HTR-8/SVneo (cell line): ENCODE measurements at places on chromosomes 3 and 15.
A peak's percentile ranks its signal among the peaks of the same experiment; 100 is the strongest.

DNA sequence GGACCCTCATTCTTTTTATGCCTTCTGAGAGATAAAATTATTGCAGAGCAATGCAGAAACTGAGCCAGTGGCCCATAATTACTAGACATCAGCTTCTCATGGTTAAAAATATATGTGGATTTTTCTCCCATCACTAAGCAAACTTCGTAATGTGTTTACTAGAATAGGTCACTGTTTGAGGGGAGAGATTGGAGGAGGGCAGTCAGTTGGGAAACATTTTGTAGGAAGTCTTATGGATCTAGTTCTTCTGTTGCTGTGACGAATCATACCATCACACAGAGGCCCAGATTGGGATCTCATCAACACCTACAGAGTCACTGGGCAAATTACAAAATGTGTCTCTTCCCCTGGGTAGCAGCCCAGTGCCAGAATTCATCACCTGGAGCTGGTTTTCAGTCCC, 81.4 kb downstream of the PDE8A start:
- DNase-seq, result no peak

- DNase-seq, result peak; percentile 22
These were observed at the start of gene SLCO3A1 for GRCh38 chr15:91853511-91853947. SLCO3A1 (plus strand) TSS chr15:91853708.

DNA sequence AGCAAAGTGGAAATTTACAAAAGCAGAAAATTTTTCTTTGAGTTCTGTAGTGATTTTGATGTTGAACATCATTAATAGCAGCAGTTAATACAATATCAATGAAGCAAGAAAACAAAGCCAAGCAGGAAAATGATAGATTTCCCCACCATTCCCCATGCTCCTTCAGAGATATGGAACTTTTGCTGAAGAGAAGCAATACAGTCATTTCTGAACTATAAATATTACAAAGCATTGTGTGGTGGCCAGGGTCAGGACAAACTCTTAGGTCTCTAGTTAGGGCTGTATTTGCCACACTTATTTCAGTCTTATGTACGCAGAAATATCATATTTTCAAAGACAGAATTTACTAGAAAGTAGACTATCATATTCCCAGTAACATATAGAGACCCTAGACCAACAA, 88.8 kb upstream of the P3H2 start:
- no peak for DNase-seq

DNA sequence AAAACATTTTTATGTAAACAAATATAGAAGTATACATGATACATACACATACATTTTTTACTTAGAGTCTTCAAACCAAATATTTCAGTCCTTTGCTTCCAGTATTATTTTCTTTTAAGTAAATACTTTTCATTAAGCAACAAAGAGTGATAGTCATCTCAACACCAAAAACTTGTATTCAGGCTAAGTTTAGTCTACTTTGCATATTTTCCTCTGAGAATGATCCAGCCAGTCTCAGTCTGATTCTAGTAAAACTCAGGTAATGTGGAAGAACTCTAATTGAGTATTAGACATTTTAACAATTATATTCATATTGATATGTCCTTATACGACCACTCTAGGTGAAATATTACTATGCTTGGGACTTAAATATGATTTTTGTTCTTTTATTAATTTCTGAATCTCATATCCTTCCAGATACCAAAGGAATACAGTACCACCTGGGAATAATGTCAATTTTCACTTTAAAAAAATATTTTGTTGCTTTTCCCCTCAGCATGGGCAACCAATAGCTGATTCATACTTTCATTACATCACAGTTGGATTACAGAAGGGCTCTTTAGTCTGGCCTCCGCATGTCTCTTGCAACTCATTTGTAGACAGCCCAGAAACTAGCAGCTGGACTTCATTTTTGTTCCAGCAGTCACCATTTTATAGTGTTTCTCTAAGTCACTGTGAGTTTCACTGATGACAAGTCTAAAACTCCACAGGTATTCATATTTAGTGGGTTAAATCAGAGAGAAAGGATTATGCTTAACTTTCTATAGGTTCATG, 390.4 kb downstream of the ZBTB20 start:
- no peak for DNase-seq

- DNase-seq, result no peak
These were observed 520.1 kb downstream of the NTRK3 start for GRCh38 chr15:87736401-87736800.

DNA sequence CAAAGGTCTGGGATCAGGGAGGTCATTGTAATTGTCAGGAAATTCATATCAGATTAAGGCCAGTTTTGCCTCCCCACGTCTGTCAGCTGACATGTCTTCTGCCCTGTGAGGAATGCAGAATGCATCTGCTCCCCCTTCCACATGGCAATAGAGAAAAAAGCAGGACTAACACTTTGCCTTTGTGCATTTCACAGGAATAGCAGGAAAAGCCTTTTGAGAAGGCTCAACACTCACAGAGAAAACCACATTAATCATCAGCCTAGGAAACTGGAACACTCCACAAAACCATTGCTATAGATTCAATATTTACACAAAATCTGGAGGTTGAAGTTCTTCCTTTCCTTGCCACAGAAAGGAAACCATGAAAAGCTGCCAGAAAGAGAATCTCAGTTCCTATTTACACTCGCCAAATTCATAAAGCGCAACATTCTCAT, 165.2 kb upstream of the HES1 start:
- DNase-seq, result no peak

DNA sequence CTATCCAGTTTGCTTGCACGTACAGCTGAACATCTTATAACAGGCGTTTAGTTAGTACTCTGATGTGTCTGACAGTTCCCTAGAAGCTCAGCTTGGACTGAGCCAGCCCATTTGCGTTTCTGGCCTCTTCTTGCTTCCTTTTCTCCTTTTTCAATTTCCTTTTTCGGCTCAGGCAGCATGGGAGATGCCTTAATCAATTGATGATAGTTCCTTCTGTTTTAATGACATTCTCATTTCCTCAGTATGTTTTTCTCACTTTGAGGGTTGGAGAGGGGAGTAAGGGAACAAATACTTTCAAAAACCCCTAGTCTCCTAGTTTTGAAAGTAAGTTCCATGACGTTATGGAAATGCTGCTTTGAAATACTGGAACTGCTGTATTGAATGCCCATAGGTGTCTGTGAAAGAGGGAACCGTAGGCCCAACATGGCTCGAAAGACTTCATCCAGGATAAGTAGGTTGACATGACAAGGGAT, 18.9 kb downstream of the IL1RAP start:
- DNase-seq, result no peak

- peak; percentile 54 for DNase-seq
These were observed 32.7 kb downstream of the TRANK1 start for GRCh38 chr3:36911990-36912804.

GRCh38 chr3:37041546-37042195, 48.4 kb downstream of the MLH1 start:
- no peak for DNase-seq

- DNase-seq, result no peak
These were observed 2.1 kb downstream of the CHAC1 start for GRCh38 chr15:40955141-40955903.

DNA sequence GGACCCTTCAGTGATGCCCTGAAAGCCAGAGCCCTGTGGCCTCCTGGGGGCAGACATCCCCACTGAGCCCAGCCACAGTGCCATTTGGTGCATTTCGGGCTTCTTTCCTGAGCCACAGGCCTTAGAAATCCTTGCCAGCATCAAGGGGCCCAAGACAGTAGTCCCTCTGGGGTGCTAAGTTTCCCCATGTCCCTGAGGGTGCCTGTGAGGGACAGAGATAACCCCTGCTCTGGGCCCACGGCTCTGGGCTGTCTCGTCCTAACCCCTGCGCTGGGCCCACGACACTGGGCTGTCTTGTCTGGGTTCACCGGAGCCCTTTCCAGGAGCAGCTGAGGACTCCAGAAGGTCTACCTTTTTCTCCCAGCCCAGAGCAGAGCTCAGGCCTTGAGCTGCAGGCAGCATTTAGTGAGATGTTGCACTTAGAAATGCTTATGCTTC, 45.1 kb upstream of the FGD5 start:
- no peak for DNase-seq

DNA sequence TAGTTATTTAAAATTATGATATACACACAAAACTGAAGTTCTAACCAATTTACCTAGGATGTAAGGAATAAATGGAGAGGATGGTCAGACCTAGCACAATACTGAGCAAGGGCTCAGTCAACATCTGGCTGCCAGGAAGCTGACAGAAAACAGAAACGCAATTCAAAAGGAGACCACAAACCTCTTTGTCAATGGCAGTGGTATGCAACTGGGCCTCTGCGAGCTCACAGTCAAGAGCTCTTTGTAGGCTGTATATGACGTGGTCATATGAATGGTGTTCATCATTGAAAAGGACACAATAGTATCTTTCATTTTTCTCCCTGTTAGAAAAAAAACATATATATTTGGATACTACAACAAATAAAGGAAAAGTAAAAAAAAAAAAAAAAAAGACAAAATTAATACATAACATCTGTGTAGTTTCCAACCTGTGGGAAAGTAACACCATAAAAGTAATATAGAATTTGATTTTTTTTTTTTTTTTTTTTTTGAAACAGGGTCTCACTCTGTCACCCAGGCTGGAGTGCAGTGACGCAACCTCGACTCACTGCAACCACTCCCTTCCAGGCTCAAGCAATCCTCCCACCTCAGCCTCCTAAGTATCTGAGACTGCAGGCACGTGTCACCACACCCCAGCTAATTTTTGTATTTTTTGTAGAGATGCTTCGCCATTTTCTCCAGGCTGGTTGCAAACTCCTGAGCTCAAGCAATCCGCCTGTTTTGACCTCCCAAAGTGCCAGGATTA, 37.9 kb downstream of the UBR1 start:
- DNase-seq, result no peak

DNA sequence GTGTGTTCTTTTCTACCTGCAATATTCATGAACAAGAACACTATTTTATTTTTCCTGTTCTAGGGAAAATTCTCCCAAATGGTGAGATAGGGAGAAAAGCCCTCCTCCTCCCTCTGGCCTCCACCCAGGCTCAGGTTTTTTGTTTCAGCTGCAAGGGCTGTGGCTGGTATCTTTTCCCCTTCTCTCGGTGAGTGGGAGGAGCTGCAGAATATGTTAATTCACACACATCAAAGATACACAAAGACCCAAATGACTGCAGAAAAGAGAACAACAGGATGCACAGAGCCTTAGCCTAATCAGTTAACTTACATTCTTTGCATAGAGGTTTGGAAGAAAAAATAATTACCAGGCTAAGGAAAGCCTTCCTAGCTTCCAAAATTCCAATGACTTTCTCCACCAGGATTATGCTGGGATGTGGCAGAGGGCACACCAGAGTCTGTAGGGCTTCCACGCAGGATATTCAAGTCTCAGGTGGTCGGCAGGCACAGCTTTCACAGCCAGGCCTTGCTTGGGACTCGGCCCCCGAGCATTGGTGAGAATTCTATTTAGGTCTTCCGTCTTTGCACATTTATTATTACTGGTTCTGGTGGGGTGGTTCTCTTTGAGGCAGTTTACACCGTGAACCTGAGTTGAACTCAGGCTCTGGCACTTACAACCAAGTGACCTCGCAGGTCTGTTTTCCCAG, 64.9 kb downstream of the ABHD5 start:
- DNase-seq, result no peak

DNA sequence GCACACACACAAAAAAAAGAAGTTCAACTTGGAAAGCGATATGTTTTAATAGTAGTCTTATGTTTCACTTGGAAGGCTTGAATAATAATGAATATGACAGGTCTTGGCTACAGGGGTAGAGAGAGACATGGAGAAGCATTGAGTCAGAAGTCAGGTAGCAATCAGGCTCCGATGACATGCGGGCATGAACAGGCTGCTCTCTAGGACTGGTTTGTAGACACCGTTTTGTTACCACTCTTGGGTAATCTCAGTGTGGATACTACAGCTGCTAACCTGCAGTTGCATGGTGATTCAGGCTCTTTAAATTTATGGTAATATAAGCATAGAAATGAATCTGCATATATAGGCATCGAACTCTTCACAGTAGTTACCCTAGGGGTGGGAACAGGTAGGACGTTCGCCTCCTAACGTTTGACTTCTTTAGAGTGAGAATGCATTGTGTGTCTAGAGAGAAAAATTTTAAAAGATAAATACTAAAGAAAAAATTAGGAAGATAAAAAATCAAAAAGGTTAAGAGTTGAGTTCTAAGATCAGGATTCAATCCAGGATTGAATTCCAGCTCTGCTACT, 241.6 kb upstream of the KBTBD8 start:
- no peak for DNase-seq

DNA sequence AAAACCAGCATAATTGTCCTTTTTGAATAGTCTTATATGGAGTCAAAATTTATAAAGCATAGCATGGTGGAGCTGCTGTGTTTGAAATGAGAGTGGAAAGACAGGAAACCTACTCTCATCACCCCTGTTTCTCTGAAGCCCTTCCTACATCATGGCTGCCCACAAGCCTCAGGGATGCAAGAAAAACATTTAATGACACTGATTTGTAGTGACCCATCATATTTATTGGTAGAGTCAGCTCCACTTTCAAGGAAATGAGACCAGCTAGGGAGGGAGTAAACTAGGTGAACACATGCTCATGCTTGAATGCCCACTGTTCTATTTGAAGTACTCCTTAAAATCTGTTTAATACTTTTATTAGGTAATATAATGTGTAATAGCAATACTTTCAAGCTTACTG, 494.3 kb upstream of the KCNMB2 start:
- no peak for DNase-seq

- no peak for DNase-seq
These were observed 392.8 kb downstream of the OCA2 start for GRCh38 chr15:27706300-27706699.

- no peak for DNase-seq
These were observed 47.9 kb downstream of the USF3 start for GRCh38 chr3:113648524-113648923.

GRCh38 chr3:108130236-108130635, 39.4 kb upstream of the CD47 start:
- DNase-seq, result no peak

- no peak for DNase-seq
These were observed 63.9 kb upstream of the TSC22D2 start for GRCh38 chr3:150344079-150344759.

GRCh38 chr3:64073158-64073761, 50.0 kb upstream of the PSMD6 start:
- no peak for DNase-seq

DNA sequence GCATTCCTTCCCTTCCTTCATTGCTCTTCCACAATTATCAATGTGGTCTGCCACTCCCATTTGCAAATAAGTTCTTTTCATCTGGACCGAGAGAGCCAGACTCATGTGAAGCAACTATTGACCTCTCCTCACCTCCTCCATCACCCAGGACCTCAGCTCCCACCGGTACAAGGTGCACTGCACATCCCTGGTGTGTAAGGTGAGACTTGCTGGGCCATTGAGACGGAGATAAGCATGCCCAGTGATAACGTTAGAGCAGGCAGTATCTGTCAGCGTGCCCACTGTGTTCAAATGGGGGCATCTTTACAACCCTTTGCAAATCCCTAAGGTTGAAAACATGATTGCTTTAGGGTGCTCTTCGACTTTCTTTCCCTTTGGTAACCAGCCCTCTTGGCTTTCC, 154.8 kb downstream of the ADAMTS17 start:
- no peak for DNase-seq

DNA sequence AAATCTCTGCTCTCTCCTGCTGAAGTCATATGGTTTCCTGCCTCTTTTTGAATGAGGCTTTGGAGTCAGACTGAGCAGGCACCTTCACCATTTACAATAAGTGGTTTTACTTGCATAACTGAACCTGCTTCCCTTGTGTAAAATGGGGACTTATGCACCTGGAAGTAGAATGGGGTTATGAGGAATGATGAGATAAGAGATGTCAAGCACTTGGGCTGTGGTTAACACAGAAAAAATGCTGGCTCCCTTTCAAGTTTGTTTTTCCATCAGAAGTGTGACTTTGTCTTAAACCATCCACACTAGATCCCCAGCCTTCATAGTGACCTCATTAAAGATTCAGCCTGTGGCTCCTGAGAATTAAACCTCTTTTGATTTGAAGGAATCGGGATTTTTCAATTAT, 5.2 kb downstream of the EXOSC7 start:
- DNase-seq, result no peak

GRCh38 chr3:41370307-41370706, 171.0 kb downstream of the CTNNB1 start:
- DNase-seq, result no peak
